ENCODE measurements at places on chromosomes 6 and 20. TPM values are rescaled to one million over a fixed set of nuclear protein-coding genes. Genes with fewer than 3 reads are reported as not detected.

DNA sequence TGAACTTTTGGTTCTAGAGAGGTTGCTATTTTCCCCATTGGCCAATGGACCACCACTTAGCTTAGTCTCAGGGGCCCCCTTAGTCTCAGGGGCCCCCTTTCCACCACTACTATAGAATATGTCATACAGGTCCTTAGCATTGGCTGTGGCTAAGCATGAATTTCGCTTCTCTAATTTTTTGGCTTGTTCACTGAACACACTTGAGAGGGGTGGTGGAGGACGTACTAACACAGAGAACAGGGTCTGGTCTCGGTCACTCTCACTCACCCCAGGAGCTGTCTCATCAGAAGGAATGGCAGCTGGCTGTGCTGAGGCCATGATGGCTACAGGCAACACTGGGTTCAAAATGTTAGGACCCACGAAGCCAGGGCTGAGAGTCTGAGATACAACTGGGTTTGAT, 30.3 kb downstream of the ZNF318 start:
- no peak for DNase-seq

DNA sequence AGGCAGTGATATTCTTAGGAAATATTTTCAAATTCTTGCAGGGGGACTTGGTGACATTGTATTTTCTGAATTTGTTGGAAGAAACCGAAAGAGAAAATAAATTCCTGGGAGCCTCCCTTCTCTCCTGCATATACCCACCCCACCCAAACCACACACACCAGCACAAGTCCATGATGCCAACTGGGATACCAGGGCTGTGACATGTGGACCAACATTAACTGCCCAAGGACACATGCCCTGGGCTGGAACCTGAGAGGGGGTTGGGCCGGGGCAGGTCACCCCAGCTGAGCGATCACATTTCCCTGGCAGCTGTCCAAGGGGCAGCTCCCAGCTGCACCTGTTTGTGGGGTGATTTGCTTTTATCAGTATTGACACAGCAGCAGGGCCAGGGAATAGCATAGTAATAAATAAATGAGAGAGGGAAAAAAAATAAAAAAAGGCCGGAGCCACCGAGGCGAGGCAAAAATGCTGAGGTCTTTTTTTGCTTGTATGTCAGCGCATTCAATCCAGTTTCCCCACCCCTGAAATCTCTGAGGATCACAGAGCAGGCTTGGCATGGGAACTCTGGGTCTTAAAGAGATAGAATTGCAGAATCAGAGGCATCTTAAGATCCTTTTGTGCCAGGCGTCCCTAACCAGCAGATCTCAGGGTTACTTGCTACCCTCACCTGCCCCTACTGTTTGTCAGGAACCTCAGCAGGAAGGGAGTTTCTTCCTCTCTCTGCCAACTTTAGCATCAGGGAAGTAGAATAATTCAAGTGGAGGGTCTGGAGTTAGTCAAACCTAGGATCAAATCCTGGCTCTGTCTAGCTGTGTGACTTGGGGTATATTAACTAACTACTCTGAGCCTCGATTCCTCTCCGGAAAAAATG, 66.5 kb upstream of the PIM1 start:
- peak; percentile 61 for DNase-seq

DNA sequence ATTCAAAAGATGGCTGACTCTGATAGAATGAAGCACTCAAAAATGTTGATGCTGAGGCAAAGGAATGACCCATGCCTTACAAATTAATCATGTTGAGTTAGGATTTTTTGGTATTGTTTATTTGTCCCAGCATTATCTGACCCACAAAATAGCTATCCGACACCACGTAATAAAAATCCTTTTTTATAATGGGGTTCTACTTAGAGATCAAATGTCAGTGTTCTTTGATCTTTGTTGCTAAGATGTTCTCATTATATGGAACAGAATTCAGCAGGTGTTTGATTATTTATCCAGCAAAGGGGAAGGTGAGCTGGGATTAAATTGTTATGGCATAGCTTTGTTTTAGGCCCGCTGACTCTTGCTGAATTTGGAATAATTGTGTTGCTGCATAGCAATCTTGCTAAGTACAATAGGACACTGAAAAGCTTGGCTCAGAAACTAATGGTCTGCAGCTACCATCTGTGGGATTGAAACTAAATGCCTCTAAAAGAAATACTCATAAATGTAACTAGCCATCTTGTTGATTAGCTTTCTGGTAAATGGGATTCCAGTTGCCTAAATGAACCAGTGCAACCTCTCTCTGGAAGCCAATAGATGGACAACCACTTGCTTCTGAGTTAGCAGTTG, 180.2 kb upstream of the HDAC2 start:
- no peak for DNase-seq

DNA sequence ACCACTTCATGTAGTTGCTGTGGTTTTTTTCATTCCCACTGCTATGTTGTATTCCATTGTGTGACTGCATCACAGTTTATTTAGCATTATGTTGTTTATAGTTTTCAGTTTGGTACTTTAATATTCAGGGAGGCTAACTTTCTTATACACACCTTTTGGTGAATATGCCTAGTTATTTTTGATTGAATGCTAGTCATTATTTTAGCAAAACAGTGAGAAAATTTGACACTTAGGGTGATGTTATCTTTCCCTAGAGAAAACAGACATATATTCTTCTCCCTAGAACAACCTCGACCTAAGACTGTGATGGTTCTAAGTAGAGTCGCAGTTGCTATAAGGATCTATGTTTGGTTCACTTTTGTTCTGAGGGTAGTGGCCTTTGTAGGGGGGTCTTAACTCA, 120.8 kb upstream of the B3GAT2 start:
- DNase-seq = no peak

GRCh38 chr6:99761711-99762110, 155.1 kb downstream of the PRDM13 start:
- no peak for DNase-seq

- DNase-seq = peak; percentile 29
Measured at GRCh38 chr6:40719671-40720374, 132.7 kb upstream of the LRFN2 start.

DNA sequence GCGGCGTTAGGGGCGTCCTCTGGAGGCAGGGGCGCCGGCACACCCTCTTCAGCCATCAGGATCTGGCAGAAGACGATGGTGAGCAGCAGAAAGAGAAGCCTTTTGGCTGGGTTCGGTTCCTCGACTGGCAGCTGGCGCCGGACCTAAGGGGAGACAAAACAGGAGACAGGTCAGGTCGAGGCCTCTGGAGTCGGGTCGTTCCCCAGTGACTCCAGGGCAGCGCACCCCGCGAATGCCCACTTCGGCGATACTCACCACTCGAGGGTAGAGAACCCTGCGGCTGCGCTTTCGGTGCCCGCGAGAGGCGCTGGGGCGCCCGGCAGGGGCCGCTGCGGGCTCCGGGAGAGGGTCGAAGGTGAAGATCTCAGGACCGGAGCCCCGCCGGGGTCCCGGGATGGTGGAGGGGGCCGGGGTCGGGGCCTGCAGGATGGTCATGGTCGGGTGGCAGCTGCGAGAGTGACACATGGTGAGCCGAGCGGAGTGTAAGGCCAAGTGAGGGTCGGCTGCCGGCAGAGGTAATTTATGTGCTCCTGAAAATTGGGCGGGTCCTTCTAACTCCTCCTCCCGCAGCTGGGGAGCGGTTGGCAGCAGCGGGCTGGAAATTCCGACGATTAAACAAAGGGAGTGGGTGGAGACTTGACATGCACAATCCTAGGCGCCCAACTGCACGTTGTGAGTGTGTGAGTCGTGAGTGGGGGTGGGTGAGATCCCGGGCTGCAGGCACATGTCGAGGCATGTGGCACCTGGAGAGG, at the start of gene IER3:
Gene IER3 (minus strand): TSS at position 494 of the 752 bp plus-strand sequence. CDS start 29 bp downstream, at position 465.
- DNase-seq = peak; percentile 94

- peak; percentile 29 for DNase-seq
Measured at GRCh38 chr6:122809001-122809400, 19.9 kb downstream of the SMPDL3A start.

GRCh38 chr20:21465799-21466198, 48.1 kb downstream of the NKX2-2 start:
- DNase-seq = no peak

GRCh38 chr20:46691196-46691595, 2.0 kb upstream of the TP53RK start:
- no peak for DNase-seq

GRCh38 chr20:33672426-33673113, 1.7 kb downstream of the NECAB3 start:
- peak; percentile 52 for DNase-seq

- DNase-seq = no peak
Measured at GRCh38 chr6:49336514-49337131, 126.4 kb downstream of the MMUT start.

Gene NNAT
- 14.6 TPM for total RNA-seq

Gene TP53TG5
- total RNA-seq = not detected

Gene RBPJL
- total RNA-seq = not detected

Gene ZNF334
- total RNA-seq = 7.0 TPM

Gene METTL24
- 2.0 TPM for total RNA-seq

Gene PACSIN1
- total RNA-seq = 0.17 TPM

Gene SAMD3
- total RNA-seq = 5.9 TPM

Gene SIRPA
- 79.9 TPM for total RNA-seq

Gene RAET1L
- total RNA-seq = not detected

Gene TUBB2B
- total RNA-seq = 4.3 TPM

Measured in lung (tissue), 17 donors.